Stimulated activated CD4-positive, alpha-beta T cell treated with anti-CD3 and anti-CD28 coated beads, Interleukin-4, amount 100 ng/mL, for 1 hour (primary cell): ENCODE measurements at places on chromosomes 2 and 18.
A peak's percentile ranks its signal among the peaks of the same experiment; 100 is the strongest.

DNA sequence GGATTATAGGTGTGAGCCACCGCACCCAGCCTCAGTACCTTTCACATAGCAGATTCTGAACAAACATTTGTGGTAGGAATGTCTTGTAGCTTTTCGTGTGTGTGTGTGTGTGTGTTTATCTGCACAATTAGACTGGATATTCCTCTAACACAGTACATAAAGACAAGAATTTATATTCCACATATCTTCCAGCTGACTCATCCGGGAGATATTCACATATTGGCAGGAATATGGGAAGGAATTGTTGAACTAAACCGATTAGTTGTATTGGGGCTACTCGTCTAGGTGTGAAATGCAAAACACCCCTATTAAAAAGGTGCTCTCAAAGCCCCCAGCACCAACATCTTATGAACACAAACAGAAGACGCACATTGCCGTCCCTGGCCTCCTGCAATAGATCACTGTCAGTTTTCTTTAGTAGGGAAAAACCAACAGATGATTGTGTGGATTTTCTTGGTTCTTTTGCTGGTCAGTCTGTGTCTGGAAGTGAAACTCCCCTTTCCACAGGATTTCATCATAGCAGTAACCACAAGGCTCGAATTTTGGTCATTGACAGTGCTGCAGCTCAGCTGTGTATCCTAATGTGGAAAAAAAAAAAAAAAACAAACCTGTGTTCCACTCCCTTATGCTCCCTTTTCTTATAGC lies 208.5 kb upstream of the ACVR2A start:
- DNase-seq: no peak

GRCh38 chr18:51195451-51196117 lies 1.9 kb downstream of the MEX3C start:
- DNase-seq: peak; percentile 8

- DNase-seq: no peak
Measured at GRCh38 chr18:2402084-2402483, 169.2 kb downstream of the METTL4 start.

DNA sequence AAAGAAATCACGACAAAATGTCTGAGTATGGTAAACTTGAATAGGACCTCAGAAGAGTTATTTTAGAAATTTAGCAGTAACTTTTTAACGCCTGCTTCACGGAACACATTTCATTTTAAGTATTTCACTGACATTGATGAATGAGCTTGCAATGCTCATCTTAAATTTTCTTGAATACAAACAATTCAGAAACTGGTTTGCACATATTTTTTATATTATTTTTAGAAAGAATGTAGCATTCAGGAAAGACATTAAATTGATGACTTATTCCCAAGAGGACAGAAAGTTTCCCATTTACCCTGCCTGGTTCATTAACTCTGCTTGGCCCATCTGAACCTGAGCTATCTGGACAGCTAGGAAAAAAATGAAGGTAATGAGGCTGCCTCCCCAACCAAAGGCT lies 89.3 kb downstream of the MBD2 start:
- no peak for DNase-seq

DNA sequence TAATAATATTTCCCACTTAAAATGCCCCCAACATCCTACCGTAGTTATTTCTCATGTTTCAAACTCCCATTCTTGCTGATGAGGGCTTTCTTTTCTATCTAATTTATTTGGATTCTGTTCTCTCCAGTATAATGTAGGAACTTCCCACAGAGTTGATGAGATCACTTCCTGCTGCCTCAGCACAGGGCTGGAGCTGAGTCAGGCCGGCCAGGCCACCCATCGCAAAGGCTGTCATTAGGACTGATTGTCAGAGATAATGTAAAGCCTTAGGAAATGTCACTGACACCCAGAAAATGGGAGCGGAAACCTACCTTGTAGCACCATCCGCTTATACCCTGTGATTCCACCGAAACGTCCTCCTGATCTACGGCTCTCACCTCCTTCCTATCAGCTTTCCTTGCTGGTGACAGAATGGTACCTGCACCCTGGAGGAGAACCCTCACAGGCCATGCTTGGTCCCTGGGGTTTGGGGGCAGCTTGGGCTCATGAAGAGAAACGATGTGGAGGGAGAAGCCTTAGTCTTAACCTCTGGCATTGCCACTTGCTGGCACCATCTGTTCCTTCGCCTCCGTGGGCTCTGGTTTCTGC lies 672.8 kb upstream of the ID2 start:
- no peak for DNase-seq

- no peak for DNase-seq
Measured at GRCh38 chr2:42725657-42726056, 38.3 kb downstream of the OXER1 start.

DNA sequence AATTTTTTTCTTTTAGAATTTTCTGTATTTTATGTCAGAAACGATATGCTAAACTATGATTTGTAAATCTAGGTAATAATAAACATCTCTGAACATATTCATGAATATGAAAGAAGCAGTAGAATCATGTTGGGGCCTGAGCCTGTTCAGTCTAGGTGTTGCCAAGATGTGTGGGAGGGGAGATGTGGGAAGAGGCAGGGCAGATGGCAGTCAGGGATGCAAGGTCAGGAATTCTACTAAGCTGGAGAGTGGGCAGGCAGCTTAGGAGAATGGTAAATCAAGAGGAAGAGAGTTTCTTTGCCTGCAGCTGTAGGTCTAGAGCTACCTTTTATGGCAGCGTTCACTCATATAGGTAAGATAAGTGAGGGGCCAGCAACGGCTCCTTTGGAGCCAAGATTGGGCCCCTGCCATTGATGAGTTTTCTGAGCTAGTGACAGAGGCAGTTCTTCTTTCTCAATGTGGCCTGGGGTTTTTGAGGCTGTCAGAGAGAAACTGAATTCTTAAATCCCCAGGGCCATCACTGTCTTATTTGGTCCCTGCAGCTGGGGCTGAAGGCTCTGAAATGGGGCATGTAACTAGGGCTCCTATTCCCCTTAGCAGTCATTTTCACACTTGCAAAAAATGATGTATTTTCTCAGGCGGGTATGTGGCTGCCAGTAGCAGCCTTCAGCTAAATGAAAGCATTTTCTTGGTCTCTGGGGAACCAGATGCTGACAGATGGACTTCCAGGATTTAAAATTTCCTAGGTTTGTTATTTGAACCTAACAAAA lies 232.8 kb downstream of the PIK3C3 start:
- no peak for DNase-seq

GRCh38 chr2:215751911-215752272 lies 261.5 kb downstream of the MREG start:
- no peak for DNase-seq

DNA sequence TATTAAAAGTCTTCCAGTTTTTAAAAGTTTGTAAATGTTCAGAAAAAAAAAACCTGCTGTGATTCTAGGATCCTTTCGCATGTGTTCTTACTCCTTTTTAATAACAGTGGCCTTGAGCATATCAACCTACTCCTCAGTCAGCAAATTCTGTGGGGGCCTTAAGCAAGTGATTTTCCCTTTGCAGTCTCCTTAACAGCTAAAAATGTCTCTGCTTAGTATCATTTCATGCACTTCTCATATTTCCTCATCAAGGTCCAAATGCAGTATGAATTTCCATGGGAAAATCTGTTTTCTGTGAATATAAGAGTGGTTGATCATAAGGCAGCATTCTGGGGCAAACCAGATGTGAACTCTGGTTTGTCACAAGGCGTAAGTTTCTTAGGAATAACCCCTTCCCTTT lies 2175.1 kb upstream of the PIK3C3 start:
- DNase-seq: no peak

- no peak for DNase-seq
Measured at GRCh38 chr2:198706476-198707082, 751.2 kb downstream of the SATB2 start.

GRCh38 chr2:233152541-233152940 lies 92.4 kb downstream of the INPP5D start:
- DNase-seq: no peak

GRCh38 chr18:49788327-49788898 lies 24.9 kb downstream of the ACAA2 start:
- no peak for DNase-seq

DNA sequence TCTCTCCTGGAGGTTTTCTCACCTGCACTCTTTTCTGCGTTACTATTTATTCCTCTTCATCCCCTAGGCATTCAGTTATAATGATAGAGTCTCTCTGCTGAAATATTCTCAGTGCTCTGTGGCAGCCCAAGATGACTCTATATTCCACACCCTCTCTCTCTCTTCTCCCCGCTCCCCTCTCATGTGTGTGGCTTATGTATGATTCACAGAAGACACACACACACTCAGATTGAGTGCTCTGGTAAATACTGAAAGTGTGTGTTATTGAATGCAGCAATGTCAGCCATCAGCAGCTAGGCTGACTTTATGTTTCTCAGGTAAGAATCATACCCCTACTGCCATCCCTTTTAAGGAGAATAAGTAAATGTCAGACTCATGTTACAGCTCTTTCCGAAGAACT lies 201.2 kb downstream of the SLC4A10 start:
- no peak for DNase-seq

- DNase-seq: no peak
Measured at GRCh38 chr2:152609154-152609553, 108.1 kb downstream of the PRPF40A start.
